ENCODE measurements at places on chromosomes 13 and 19.
A peak's percentile ranks its signal among the peaks of the same experiment; 100 is the strongest.

DNA sequence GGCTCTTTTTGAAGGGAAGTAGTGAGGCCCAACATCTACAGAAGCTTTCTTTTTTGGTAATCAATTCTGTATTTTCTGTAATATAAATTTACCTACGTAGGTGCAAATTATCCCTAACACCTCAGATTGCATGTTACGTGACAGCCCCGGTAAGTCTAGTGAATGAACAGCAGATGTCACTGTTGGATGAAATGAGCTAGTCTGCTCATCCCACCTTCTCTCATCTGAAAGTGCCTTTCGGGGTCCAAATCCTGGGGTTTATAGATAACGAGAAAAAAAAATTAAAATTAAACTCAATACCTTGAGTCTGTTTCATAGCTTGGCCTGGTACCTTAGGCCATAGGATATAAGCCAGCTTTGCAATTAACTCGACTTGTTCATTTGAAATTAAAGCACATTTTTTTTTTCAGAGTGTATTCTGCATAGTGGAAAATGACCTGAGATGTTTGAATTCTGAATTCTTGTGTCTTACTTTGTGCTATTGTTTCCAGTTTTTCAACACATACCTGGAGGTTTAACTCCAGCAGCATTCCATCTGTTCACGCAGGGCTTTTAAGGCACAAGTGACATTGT lies 548.2 kb downstream of the GPC5 start:
- DNase-seq = no peak

GRCh38 chr19:41566001-41566400 lies 10.0 kb upstream of the CEACAM21 start:
- DNase-seq = no peak

GRCh38 chr19:4196009-4196408 lies 13.5 kb downstream of the ANKRD24 start:
- DNase-seq = no peak

DNA sequence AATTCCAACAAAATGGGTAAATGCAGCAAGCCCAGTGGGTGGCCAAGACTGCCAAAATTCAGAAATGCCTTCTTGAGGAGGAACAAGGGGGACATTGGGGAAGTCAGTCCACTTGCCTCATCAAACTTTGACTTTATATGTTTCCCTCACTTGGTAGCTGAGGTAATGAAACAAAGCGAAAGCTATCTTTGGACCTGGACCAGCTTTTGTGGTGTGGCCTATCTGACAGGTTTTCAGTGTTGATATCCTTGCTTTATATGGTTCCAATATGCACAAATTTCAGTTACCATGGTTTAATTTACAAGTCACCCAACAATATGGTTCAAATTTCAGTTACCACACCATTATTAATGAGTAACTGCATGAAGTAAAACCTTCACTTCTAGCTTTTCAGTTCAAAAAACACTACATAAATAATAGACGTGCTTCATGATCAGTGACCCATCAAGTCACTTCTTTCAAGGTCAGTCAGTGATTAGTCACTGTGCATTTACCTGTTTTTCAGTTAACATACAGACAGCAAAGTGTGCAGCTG lies 17.7 kb upstream of the POU4F1 start:
- DNase-seq = no peak

GRCh38 chr13:106517109-106517847 lies 18.2 kb downstream of the EFNB2 start:
- no peak for DNase-seq

GRCh38 chr13:66855131-66855530 lies 375.0 kb downstream of the PCDH9 start:
- DNase-seq = no peak

DNA sequence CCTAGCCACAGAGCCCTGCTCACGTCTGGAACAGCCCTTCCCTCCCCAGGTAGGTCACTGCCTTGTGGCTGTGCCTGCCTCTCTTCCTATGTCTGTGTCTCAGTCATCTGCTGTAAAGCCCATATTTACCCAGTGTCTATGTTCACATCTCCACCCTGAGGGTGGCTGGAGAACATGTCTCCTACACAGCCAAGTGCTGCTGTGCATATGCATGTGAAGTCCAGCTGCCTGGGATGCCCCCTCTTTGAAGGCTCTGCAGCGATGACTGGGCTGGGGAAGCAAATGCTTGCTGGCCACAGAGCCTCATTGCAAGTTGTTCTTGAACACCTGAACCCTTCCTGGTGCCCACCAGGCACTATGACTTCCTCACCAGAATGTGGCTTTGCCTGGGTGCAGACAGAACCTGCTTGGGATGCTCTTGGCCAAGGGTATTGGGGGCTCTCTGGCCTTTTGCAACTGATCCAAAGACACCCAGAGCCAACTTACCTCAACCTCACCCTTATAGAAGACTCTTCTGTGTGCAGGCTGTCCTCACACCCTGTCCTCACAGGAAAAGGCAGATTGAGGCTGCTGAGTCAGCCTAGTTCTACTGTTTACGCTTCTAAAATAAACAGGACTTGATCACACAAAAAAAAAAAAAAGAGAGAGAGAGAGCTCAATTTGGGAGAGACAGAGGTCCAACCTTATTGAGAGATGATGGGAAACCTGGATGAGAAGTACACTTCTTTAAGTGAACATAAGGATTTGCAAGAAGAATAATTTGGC lies 26.5 kb downstream of the MRPL57 start:
- no peak for DNase-seq

- no peak for DNase-seq
These were observed 19.1 kb downstream of the SMARCA4 start for GRCh38 chr19:10979951-10980381.

DNA sequence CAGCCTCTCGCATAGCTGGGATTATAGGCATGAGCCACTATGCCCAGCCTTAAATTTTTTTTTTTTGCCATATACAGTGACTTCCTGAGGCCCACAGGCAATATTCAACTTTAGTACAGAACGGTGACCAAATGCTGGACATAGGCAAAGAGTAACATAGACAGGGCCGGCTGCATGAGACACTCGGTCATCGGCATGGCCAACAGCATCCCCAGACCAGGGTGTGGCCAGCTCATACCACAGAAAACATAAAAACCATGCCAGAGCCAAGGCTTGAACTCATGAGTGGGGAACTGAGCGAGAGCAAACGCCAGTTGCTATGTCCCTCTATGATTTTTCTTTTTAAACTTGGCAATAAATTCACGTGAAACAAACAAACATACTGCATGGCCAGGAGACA lies 17.0 kb downstream of the KANK2 start:
- no peak for DNase-seq

GRCh38 chr19:47681388-47681787 lies 31.8 kb upstream of the EHD2 start:
- no peak for DNase-seq

- DNase-seq = no peak
These were observed 706.4 kb upstream of the SLC10A2 start for GRCh38 chr13:103772576-103772975.

- DNase-seq = no peak
These were observed 131.5 kb upstream of the USP29 start for GRCh38 chr19:56988299-56988698.

DNA sequence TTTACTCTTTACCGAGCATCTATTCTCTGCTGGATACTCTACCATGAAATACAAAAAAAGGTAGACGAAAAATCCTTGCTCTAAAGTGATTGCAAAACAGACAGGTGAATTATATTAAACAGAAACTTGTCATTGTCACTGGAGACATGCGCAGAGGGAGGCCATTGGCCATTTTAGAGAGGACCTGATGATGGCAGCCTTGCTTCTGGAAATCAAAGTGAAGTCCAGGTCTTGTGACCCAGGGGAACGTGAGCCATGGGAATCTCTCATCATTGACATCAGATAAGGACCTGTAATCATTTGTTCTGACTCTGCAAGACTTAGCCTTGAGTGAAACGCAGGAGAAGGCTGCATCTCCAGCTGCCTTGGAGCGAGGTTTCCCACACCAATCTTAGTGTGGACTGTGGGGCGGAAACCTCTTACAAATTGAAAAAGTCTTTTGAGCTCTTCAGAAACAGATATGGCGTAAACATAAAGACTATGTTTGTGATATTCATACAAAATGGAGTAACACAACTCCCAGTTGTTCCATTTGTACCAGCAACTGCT lies 16.8 kb upstream of the SLC46A3 start:
- no peak for DNase-seq

DNA sequence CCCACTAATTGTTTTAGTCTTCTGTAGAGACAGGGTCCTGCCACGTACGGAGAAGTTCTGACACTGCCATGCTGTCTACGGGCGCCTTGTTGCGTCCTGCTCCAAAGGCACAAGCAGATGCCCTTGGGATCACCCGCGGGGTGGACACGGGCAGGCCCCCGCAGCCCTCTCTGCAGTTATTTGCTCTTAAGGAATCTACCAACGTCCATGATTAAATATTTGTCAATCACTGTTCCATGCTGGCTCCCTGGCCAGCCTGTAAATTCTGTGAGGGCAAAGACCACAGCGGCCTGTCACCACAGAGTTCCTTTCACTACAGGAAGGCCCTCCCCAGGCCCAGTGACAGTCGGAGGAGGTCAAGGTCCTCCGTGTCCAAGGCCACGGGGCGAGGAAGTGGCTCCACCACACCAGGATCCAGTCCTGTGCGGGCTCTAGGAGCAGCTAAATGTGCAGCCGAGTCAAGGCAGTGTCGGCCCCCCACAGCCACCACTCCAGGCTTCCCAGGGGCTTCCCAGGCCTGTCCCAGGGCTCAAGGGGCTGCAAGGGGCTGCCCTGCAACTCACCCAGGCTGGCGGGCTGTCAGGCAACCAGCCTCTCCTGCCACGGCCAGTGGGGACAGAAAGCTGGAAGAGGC lies 2.1 kb downstream of the RNF126 start:
- DNase-seq = no peak

GRCh38 chr19:55315956-55316525 lies 9.1 kb downstream of the TMEM150B start:
- no peak for DNase-seq

- DNase-seq = peak; percentile 74
These were observed 3.5 kb downstream of the FFAR2 start for GRCh38 chr19:35451338-35452096.

- DNase-seq = peak; percentile 46
These were observed 814 bp downstream of the NBEA start for GRCh38 chr13:34942732-34943435.

DNA sequence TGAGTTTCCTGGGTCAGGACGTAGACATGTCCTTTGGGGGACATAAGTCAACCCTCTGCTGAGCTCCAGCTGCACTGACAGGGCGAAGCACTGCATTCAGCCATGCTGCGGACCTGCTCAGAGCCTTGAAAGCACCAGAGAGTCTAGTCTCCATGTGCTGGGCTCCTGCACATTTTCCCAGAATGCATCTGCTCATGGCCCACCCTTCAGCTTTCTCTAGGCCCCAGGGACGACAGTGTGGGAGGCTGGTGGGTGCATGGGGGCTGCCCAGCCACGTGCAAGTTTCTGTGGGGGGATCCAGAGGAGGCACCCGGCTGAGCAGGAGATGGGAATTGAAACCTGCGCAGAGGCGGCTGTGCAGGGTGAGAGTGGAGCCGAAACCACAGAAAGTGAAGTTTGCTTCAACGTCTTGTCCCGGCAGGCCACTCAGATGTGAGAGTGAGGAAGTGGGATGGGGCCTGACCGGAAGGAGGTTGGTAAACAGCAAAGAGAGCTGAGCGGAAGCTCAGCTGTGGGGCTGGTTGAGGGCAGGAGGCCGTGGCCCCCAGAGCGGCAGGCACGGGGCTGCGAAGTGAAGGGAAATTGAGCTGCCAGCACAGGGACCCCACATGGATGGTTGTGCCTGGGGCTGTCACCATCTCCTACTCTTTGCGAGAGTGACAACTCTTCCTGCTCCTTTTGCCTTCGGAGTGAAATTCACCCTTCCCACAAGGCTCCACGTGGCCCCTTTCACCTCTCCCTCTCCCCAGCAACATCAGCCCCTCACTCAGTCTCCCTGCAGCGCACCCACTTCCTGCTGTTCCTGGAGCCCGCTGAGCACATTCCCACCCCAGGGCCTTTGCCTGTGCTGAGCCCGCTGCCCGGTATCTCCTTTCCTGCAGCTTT lies 11.8 kb downstream of the PGLS start:
- peak; percentile 90 for DNase-seq

- no peak for DNase-seq
These were observed 12.4 kb upstream of the JUND start for GRCh38 chr19:18293642-18294466.

DNA sequence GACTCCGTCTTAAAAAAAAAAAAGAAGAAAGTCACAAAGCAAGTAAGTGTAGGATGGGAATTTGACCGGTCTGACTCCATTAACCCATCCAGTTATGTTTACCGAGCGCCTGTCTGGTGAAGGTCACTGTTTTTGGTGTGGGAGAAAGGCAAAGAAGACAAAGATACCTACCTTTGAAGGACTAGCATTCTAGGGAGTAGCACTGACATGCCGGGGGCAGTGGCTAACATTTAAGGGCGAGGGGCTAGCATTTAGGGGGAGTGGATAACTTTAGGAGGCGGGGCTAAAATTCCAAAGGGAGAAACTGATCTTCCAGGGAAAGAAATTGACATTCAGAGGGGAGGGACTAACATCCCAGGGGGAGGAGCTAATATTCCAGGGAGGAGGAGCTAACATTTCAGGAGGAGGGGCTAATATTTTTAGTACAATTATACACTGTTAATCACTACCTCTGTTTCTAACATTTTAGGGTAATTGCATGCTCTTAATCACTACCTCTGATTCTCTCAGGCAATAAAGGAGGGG lies 8.7 kb downstream of the GPR32 start:
- no peak for DNase-seq

DNA sequence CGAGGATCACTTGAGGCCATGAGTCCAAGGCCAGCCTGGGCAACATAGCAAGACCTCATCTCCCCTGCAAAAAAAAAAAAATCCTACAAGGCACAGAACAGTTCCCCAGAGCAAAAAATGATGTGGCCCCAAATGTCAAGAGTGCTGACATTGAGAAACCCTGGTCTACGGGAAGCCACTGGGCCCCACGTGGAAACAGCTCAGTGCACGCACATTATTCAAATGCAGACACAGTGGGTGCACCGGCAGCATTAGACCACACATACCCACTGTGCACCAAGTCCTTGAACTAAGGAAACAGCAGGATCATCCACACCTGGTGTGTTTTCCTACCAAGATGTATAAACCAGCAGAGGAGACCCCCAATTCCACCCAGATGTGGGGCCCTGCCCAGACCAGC lies 35.0 kb upstream of the ADGRE5 start:
- no peak for DNase-seq

DNA sequence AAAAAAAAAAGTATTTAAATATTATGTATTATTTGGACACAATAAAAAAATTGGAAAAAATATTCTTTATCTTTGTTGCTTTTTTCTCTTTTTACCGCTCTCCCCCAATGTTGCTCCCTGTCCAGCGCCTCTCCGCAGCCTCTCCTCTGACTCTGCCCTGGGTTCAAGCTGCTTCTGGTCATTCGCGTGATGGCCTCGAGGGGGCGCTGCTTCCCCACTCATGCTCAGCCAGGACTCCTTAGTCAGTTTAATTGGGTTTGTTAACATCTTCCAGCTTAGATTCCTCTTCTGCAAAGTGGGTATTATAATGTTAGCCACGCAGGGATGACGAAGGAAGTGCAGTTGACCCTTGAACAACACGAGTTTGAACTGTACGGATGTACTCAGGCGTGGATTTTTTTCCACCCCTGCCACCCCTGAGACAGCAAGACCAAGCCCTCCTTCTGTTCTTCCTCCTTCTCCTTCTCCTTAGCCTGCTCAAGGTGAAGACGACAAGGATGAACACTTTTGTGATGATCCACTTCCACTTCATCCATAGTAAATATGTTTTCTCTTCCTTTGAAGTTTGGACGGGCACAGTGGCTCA lies 4.9 kb upstream of the NWD1 start:
- DNase-seq = peak; percentile 54

Measured in GM06990 (cell line).